ENCODE measurements at places on chromosomes 6 and 20.

DNA sequence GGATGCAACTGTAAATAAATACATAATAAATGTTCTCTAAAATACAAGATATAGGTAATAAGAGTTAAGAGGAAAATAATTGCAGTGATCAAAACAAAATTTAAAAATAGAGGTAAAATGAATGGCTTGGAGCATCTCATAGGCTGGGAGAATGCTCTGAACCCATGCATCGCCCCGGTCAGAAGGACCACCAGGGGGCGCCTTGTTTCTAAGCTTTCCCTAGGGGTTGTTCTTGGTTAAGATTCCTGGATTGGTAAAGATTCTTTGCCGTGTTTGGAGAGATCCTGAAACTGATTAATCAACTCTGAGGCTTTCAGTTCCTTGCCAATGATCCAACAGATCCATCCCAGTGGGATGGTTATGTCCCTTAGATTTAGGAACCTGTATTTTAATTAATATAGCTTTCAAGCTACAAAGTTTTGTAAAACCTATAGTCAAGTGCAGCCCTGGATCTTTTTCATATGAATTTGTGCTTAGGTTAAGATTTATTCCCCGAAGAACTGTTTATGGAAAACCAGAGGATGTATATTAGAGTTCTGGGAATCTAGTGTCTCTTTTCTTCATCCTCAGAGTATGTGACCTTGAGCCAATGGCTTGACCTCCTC lies 45.3 kb upstream of the PRELID3B start:
- peak; percentile 50 for DNase-seq

GRCh38 chr6:142698751-142699150 lies 246.2 kb downstream of the HIVEP2 start:
- DNase-seq = no peak

- DNase-seq = no peak
These were observed 58.8 kb upstream of the UNC93A start for GRCh38 chr6:167232356-167232755.

- DNase-seq = no peak
These were observed 306.3 kb upstream of the IRAK1BP1 start for GRCh38 chr6:78561015-78561414.

DNA sequence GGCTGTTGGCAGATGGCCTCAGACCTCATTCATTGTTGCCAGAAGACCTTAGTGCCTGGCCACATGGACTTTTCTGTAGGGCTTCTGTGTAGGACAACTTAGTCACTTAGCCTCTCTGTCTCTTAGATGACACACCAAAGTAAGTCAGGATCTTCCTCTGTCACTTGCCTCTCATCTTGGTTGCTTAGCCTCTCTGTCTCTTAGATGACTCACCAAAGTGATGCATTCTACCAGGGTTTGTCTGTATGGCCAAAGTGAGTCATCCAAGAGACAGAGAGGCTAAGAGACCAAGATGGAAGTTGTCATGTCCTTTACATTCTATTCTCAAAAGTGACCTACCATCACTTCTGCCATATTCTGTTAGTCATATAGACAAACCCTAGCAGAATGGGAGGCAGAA lies 255.9 kb upstream of the DEFB112 start:
- DNase-seq = no peak

DNA sequence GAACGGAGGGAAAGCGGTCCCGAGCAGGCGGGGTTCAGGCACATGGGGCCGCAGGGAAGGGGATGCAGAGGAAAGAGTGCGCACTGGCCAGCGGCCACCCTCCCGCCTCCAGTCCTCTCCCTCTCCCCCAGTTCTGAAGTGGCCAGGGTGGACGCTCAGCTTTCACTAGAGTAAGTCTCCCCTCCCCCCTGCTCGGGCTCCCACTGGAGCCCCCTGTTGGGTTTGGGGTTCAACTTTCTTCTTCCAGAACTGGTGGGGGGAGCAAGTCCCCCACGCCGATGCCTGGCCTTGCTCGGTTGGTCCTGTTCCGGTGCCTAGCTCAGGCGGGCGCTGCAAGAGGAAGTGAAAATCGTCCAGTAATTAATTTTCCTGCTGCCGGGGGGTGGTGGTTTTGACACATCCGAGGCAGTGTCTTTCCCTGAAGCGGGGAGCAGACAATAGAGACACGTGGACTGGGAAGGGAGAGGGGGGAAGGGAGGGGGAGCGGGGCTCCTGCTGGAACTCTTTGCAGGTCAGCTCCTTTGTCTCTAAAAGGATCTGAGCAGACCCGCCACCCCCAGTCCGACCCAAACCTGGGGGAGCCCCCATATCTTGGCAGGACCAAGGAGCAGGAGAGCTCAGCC lies 824 bp upstream of the SCRT2 start:
- DNase-seq = no peak

GRCh38 chr6:14450133-14450504 lies 332.5 kb downstream of the CD83 start:
- DNase-seq = no peak

GRCh38 chr6:45698046-45698445 lies 317.6 kb downstream of the CLIC5 start:
- no peak for DNase-seq

- DNase-seq = no peak
These were observed 60.3 kb downstream of the IRF4 start for GRCh38 chr6:451847-452246.

DNA sequence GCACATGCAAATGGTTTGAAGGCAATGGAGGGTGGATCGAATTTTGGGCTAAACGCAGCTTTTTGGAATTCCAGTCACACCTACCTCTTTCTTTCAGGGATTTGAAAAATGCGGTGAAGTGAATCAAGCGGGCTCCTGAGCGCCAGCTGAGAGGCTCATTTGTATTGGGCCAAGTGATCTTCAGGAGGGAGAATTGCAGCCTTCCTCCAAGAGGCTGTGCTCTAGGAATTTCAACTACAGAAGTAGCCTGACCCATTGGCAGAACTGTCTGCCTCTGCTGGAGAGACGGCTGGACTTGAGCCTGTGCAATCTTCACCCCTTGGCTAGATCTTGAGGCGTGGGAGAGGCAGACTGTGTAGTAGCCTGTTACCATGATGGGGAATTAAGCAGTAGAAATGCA lies 5.7 kb upstream of the TIAM2 start:
- DNase-seq = no peak

GRCh38 chr6:20474874-20475542 lies 59.2 kb upstream of the CDKAL1 start:
- no peak for DNase-seq

DNA sequence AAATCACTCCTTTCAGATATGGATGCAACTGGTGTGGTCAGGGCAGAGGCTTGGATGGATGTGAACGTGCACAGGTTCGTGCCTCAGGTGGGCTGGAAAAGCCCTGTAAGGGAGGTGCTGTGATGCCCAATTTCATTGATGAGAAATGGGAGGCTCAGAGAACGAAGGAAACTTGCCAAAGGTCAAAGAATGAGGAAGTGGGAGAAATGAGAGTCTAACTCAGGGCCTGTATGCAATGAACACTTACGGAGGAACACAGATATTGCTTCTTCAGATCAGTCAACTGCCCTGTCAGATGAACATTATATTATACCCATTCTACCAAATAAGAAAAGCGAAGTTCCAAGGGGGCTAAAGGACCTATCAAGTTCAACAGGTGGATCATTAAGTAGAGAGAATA lies 134.7 kb downstream of the RCAN2 start:
- no peak for DNase-seq

DNA sequence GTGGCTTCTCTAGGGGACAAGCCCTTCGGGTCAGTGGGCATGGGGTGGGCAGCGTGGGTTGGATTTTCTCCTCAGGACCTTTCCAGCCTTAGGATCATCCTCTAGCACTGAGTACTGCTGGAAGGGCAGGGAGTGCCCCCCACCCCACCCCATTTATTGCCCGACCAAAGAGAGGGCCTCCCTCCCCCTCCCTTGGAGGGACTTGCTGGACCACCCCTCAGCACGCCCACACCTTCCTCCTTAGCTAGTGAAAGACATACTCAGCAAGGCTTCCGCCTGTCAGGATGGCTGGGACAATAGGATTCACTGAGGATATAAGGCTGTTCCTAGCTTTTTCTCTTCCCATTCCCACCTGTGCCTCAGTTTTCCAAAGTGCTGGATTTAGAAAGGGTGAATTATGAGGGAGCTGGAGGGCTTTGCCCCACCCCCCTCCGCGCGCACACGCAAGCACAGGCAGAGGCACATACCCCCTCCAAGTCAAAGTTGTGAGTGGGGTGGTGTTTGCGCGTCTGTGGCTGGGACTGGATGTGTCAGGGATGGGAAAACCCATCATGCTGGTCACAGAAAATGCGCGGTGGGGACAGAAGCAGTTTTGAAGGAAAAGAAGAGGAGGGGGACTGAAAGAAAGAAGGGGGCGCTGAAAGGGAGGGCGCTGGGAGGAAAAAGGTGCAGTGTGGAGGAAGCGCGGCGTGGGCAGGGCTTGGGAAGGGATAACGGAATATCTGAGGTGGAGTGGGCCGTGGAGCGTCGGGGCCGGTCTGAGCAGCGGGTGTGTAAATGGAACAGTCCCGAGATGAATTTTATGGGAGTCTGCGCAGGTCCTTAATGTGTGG lies 693 bp upstream of the SLC29A1 start:
- DNase-seq = no peak

DNA sequence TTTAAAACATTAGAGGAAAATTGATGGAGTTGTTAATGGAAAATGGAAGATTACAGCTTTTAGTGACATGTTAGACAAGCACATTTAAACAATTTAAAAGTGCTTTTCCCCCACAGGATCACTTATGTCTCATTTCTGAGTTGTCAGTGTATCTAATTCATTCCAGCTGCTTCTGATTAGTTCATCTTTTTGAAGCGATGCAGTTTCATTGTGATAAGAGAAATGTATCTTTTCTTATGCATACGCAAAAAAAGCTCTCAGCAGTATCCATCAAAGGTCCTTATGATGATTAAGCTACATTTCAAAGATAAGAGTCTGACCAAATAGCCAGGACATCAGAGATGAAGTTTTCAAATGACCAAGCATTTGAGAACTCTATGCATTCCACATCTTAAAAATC lies 572.6 kb upstream of the SYNCRIP start:
- DNase-seq = no peak

- DNase-seq = no peak
These were observed 15.1 kb downstream of the MYBL2 start for GRCh38 chr20:43681991-43682410.

- DNase-seq = no peak
These were observed 47.6 kb upstream of the FUCA2 start for GRCh38 chr6:143559051-143559660.

DNA sequence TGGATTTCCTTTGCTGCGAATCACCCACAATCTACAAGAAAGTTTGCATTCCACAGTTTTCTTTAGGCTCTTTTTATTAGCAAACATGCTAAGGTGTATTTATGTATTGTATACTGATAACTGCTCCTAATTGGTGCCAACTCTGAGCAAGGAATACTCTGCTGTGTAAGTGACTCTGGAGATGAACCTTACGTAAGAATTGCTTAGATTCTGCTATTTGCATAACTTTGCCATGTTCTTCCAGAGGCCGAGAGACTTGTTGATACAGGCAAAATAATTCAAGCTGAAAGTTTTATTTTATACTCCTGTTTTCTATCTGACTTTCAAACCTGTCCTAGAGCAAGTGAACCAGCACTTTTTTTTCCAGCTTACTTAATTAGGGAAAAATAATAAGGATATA lies 461.3 kb downstream of the GJA1 start:
- no peak for DNase-seq

DNA sequence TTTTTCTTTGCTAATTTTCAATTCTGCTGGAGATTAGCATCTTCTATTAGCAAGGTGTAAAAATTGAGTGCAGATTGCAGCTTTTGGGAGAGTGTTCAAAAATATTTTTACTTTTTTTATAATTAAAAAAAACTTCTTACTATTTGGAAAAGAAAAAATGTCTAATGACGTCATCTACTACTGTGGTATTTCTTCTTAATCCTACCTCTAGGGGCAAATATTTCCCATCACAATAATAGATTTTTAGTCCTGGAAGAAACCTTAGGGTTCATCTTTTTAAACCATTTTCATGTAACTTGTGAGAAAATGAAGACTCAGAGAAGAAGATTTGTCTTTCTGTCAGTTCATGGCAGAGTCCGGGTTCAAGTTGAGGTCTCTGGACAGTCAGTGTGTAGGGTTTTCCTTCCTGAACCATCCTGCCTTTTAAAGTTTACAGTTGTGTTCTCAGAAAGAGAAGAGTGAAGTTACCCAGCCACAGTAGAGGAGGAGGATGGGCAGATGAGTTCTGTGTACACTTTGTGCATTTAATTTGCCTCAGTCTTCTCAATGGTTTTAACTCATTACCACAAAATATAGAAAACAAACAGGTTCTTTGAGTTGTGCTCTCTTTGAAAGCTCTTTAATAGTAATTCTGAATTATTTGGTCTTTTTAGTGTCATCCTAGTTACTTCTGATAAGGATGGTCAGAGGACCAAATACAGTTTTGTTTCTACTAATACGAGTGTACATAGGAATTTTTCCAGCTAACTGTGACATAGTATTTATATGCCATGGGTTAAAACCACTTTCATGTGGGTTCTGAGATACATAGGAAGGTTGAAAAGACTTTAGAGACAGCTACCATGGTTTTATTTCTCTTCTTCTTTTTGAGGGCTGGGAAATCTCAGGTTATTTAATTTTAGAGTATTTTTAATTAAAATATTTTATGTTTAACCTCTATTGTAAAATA lies 184.7 kb downstream of the CDKAL1 start:
- no peak for DNase-seq

DNA sequence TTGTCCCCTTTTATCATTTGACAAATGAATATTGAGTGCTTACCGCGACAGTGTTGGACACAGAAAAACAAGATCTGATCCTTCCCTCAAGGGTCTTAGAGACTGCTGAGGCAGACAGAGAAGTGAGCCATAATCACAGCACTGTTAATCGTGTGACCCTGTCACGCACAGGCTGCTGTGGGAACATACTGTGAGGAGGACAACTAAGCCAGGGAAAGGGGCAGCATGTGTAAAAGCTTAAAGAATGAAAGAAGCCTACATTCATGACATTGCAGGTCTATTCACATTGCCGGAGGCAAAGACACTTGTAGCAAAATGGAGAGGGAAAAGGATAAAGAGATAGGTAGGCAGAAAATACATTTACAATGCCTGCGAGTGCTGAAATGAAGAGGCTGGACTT lies 32.7 kb downstream of the TRDN start:
- no peak for DNase-seq

All from astrocyte of the spinal cord (primary cell).